ENCODE measurements at places on chromosomes 1 and 21.
A peak's percentile ranks its signal among the peaks of the same experiment; 100 is the strongest.

DNA sequence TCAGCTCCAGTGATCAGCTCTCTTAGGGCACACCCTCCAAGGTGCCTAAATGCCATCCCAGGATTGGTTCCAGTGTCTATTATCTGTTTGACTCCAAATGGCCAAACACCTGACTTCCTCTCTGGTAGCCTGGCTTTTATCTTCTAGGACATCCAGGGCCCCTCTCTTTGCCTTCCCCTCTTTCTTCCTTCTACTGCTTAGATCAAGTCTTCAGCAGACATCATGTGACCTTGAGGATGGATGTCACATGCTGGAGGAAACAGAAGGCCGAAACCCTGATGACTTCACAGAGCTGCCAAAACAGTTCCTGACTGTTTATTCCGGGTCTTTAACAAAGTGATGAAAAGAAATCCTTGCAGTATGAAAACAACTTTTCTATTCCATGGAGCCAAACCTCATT is 24.4 kb upstream of the WDR26 start:
- DNase-seq, result no peak

GRCh38 chr1:207833956-207834660 is 76.8 kb downstream of the CD34 start:
- no peak for DNase-seq

DNA sequence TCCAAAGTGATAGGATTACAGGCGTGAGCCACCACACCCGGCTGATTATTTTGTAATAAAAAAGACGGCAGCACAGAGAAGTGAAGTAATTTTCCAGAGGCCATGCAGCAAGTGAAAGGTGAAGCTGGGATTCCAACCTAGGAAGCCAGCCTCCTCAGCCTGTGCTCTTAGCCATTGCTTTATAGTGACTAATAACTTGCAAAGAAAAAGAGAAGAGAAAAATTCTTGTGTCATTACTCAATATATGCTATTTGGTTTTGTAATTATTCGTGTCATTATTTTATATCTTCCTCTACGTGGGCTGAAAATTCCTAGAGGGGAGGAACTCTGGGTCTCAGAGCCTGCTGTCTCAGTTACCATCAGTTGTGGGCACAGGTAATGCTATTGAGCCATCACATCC is 1.6 kb upstream of the IER5 start:
- no peak for DNase-seq

GRCh38 chr1:966135-966703 is at the start of gene PLEKHN1:
Gene PLEKHN1, plus strand, starts transcription at chr1:966482. Its CDS starts 50 bp downstream, at chr1:966532.
- no peak for DNase-seq

DNA sequence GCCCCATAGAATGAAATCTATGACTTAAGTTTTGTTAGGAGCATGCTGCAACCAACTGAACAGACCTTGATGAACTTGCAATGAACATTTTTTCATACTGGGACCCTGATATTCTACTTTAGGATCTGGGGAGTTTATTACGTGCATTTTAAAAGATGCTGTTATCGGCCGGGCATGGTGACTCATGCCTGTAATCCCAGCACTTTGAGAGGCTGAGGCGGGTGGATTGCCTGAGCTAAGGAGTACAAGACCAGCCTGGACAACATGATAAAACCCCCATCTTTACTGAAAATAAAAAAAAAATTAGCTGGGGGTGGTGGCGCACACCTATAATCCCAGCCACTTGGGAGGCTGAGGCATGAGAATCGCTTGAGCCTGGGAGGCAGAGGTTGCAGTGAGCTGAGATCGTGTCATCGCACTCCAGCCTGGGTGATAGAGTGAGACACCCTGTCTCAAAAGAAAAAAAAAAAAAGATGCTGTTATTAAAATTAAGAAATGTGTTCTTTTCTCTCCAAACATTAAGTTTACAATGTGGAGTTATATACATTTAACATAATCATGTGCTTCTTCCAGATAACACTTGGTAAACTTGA is 7.1 kb downstream of the MPZL1 start:
- no peak for DNase-seq

- DNase-seq, result peak; percentile 96
Observed at GRCh38 chr1:206635080-206635977, at the start of gene DYRK3. Gene DYRK3, plus strand, starts transcription at chr1:206635536. Its CDS starts 168 bp downstream, at chr1:206635704.

DNA sequence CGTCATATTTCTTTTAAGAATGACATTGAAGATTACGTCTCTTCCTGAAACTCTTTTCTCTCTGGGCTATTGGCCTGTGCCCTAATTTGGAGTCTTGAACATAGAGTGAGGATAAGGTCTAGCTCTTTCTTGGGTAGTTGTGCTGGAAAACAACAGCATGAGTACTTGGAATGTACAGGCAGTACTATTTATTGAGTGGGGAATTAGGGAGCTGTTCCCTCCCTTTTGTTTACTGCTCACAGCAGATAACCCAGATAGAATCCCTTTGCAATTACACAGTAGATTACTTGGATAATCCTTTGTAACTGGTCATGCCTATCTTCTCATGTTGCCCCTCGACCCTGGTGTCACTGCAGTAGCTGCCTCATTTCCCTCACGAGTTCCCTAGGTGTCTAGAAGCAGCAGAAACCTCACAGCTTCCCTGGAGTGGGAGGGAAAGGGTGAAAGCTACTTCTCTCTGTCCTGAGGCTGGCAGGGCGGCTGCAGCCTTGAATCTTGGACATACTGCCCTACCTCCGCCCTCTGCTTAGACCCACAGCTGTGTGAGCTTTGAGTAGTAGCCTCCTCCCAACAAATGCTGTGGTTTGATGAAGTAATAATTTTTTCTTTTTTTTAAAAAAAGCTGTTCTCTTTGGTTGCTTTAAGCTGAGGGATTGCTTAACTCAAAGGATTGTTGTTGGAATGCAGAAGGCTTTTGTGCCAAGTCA is 70.6 kb downstream of the FGGY start:
- no peak for DNase-seq

DNA sequence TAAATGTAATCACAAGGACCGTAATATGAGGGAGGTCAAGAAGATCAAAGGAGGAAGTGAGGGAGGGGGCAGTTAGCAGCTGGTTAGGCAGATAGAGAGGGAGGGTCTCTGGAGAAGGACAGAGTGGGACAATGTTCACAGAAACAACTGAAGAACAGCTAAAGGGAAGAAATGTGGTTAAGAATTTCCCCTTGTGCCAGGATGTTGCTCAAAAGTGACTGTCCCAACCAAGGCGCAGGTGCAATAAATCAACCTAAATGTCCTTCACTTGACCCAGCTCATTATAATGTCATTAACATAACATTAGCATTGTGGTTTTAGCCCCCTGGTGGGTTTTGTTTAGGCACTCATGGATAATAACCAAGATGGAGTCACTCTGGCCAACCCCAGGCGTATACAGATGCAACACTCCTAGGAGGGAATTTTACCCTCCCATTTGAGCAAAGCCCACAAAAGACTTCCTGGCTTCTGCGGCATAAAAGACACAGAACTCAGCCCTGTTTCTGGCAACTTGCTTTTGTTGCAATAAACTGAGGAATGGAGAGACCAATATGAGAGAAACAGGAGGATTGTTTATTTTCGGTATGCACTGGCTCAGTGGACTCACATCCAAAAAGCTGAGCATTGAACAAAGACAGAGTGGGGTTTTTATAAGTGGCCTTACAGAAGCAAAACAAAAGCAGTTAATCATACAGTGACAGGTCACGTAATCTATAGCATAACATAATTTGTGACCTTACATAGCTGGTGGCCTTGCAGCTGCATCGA is 7.3 kb upstream of the CA6 start:
- DNase-seq, result no peak

DNA sequence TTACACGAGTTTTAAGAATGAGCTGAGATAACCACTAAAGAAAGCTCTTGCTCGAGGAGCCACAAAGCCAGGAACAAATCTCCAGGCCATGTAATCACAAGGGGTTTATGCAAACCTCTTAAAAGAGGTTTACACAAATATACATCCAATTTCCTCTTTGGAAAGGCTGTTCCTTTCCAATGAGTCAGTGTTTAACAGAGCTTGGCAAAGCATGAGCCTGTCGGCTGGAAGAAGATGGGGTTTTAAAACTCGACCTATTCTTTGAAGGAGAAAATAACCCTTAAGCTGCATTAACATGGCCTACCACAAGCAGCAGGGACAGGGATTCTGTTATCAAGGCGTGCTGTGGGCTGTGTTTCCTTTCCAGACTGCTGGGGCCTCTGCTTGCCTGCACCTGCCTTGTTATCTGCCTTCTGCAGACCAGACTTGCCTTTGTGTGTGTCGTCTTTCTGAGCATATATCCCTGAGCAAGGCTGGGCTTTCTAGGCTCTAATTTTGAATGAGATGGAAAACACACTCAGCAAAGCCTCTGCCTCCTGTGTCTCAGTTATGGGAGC is 40.6 kb upstream of the CYP2J2 start:
- DNase-seq, result no peak

DNA sequence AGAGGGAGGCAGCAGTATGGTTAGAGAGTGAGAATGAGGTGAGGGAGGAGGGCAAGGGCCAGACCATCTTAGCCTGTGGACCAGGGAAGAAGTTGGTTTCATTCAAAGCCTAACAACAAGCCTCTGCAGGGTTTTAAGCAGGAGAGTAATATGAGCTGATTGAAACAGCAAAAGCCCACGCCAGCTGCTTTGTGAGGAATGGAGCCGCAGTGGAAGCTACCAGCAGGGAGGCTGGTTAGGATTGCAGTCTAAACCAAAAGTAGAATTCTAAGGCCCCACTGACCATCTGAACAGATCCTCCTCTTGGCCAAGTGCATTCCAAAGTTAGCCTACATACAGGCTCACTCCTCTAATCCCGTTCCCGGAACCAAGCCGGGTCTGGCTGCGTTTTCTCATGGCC is 44.8 kb downstream of the OLFML3 start:
- no peak for DNase-seq

GRCh38 chr1:110151175-110151669 is 928 bp downstream of the SLC6A17 start:
- no peak for DNase-seq

DNA sequence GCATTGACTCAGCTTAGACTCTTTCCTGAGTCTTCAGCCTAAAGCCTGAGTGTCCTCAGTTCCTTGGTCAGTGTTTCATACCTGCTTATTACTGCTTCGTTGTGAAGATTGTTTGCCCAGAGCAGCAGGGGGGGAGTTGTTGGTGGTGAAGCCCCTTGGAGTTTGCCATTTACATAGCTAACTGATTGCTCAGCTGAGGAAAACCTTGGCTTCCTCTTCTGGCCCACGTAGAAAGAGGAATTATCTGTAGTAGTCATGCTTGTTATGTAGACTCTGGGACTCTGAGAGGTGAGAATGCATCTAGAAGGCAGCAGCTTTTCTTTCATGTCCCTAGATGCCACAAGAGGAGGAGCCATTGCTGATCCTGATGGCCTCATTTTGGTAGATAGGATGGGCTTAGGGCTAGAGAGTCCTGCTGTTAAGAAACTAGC is 125.9 kb downstream of the MAST2 start:
- DNase-seq, result no peak

- no peak for DNase-seq
Observed at GRCh38 chr21:30306884-30307283, 13.2 kb downstream of the KRTAP26-1 start.

DNA sequence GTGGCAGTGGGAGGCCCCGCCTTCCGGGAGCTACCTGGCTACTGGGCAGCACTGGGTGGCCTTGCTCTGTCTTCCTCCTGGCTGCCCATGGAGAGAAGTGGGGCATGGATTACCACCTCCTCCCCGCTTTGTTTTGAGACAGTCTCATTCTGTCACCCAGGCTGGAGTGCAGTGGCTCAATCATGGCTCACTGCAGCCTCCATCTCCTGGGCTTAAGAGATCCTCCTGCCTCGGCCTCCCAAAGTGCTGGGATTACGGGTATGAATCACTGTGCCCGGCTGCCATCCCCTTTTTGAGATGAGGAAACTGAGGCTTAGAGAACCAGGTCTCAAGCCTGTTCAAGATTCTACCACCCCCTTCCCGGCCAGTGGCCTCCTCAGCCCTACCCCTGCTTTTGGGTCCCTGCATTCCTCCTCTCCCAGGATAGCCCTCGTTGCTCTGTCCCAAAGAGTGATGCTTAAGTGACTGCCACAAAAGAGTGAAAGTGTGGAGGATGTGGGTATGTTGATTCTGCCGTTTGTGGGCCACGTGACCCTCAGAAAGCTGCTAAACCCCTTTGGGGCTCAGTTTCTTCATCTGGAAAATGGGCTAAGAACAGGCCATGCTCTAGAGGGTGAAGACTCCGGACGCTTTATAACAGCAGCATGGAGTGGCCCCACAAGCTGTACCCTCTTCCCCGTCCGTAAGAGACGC is 7.8 kb downstream of the HES3 start:
- DNase-seq, result no peak

- no peak for DNase-seq
Observed at GRCh38 chr1:119964673-119965363, 68.5 kb upstream of the ADAM30 start.

DNA sequence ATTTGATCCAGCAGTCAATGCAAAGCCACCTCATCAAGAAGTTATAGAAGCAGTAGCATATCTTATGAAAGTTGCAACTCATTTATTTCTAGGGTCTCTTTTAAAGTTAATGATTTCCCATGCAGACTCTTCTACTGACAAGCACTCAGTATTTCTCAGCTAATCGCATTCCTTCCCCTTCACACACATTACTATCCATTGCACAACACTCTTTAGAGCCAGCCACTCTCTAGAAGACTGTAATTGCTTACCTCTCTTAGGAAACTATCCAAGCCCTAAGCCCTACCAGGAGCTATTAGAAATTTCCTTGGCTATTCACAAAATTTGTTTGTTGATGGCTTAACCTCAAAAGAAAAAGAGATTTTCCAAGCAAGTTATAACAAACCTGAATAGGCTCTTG is 106.0 kb downstream of the ADAMTS1 start:
- no peak for DNase-seq

GRCh38 chr1:64892576-64893573 is 73.5 kb downstream of the JAK1 start:
- no peak for DNase-seq

GRCh38 chr21:25170681-25171080 is 436.6 kb downstream of the MRPL39 start:
- DNase-seq, result no peak

- DNase-seq, result no peak
Observed at GRCh38 chr1:200907611-200908097, 13.0 kb downstream of the INAVA start.

DNA sequence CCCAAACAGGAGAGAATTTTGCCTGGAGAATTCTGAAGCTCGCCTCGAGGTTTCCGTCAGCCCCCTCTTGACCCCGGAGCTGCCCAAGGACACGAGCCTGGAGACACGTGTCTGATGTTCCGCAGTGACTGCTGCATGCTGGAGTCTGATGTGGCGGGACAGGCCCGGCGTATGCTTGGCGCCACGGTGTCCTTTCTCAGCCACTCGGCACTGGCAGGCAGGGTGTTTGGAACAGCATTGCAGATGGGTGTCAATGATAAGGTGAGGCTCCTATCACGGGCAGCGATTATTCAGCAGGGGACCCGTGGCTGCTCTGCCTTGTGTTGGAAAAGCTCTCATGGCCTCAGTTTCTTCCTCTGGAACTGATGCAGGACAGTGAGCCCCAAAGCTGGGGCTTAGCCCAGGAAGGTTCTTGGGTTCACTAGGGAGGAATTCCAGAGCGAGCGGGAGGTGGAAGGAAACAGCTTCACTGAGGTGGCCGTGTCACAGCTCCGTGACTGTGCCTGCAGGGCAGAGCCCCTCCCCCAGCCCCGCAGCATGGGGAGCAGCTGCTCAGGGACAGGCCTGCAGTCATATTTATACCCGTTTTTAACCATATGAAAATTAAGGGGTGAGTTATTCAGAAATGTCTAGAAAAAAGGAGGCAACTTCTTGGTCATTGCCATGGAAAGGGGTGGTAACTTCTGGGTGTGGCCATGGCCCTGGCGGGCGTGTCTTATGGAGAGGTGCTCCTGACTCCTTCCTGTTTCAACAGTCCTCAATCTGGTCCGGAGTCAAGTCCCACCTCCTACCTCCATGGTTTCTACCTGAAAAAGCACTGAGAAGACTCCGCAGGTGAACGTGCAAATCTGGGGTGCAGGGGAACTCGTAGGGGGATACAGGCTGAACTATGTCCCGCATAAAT is 123.4 kb downstream of the SIK1 start:
- no peak for DNase-seq

GRCh38 chr1:181249186-181249585 is 160.7 kb downstream of the IER5 start:
- no peak for DNase-seq

Measured in NCI-H774 (cell line).